Psoas muscle (tissue), 8 donors: ENCODE measurements at places on chromosomes 12 and 14. TPM values are rescaled to one million over a fixed set of nuclear protein-coding genes. Genes with fewer than 3 reads are reported as not detected.

- DNase-seq: no peak
Observed at GRCh38 chr12:116278279-116278626, 760 bp upstream of the MED13L start.

- no peak for DNase-seq
Observed at GRCh38 chr12:68953536-68953935, 20.6 kb upstream of the CPM start.

GRCh38 chr14:75323571-75323970, 44.9 kb downstream of the FOS start:
- no peak for DNase-seq

SNRPF gene
- polyA plus RNA-seq: 24.2 TPM

OTOGL gene
- polyA plus RNA-seq: 0.07 TPM
